ENCODE measurements at places on chromosomes 1 and 21. TPM values are rescaled to one million over a fixed set of nuclear protein-coding genes. Genes with fewer than 3 reads are reported as not detected.

RASSF5 gene
- total RNA-seq: 0.97 TPM

CNR2 gene
- not detected for total RNA-seq

AURKAIP1 gene
- 56.3 TPM for total RNA-seq

LRIF1 gene
- 11.5 TPM for total RNA-seq

MMP23B gene
- total RNA-seq: 0.49 TPM

HSD11B1 gene
- total RNA-seq: not detected

IL20 gene
- total RNA-seq: not detected

TDRD5 gene
- not detected for total RNA-seq

All from hair follicle dermal papilla cell (primary cell).